ENCODE measurements at places on chromosomes 5 and 9.

DNA sequence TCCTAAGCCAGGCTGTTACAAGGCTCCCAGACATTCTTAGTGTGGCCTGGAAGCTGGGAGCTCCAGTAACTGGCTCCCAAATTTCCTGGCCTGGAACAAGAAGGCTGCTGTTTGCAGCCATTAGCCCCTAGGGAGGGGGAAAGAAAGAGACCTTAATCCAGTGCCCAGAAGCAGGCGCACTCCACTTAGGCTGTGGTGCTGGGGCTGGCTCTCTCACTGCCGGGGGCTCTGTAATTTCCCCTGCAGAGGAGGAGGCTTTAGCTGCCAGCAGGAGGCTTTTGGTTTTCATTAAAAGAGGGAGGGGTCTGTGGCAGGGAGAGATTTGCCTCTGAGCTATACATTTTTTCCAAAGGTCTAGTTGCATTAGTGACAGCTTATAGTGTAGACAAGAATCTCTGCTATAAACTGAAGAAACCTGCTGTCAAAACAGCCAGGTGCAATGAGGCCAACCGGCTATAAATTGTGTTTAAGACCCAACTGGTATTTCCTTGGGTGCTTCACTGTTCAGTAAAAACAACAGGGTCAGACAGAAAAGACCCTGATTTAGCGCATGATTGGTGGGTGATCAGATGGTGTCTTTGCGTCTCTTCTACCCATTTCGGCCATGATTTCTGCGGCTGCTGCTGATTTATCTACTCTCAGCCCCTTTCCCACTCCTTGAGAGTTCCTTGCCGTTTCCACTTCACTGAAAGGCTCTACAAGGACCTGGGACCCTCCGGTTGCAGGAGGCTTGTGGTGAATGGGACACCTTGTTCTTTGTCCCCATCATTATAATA lies 254.6 kb downstream of the AOPEP start:
- no peak for DNase-seq

DNA sequence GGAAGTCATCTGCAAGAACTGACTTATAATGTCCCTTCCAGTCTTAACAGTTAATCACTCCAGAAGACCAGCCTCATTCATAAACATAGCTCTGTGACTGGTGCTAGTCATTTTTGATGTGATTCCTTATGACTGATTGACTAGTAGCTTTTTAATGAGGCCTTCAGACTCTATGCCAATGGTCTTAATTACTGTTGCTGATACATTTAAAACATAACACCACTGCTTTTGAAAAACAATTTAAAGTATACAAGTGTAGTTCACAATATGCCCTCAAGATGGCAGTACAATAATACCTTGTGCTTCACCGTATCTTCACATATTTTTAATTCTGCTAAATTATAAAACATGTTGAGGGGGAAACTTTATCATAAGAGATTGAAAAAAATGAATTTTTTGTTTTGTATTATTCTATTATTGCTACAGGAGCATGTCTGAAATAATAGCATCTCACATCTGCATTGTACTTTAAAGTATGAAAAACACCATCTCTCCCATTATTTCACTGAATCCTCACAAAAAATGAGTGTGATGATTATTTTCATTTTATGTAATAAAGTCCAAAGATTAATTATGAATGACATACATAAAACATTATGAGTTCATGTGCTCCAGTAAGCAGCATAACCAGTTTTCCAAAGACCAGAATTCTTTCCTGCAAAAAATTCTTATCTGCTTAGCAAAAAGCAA lies 55.2 kb upstream of the SHISAL2B start:
- no peak for DNase-seq

GRCh38 chr5:174760721-174761120 lies 36.3 kb downstream of the MSX2 start:
- DNase-seq: no peak

DNA sequence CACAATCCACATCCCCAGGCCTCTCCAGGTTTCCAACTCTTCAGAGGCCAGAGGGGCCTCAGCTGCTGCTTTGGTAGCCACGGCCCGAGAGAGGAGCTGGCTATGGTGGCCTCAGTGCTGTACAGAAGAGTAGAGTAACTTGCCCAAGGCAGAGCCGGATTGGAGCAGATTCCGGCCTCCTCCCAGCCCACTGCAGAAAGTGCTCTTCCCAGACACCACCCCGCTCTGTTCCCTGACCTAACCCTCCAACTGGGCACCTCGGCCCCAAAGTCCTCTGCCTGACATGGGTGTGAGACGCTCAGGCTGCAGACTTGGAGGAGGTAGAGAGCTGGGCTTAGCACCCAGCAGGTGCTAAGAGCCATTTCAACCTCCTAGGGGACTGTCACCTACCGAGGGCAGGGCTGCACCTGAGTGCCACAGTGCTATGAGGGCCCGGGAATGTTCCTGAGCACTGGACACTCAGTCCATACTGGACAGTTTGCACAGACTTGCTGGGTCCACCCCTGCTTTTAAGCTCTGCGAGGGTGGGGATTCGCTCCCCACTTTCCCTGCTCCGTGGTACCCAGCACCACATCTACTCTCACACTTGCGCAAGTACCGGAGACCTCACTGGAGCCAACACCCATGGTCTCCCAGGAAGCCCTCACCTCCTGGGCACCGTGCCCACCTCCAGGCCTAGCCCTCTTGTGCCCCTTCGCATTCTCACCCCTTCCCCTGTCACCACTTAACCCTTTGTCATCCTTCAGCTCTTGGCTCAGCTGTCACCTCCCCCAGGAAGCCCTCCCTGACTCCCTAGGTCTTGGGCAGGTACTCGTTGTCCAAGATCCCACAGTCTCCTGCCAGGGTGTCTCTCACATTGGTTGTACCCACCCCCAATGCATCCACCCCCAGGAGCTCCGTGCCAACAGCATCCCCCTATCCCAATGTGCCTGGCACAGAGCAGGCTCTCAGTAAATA lies 49.8 kb downstream of the DBH start:
- DNase-seq: no peak

DNA sequence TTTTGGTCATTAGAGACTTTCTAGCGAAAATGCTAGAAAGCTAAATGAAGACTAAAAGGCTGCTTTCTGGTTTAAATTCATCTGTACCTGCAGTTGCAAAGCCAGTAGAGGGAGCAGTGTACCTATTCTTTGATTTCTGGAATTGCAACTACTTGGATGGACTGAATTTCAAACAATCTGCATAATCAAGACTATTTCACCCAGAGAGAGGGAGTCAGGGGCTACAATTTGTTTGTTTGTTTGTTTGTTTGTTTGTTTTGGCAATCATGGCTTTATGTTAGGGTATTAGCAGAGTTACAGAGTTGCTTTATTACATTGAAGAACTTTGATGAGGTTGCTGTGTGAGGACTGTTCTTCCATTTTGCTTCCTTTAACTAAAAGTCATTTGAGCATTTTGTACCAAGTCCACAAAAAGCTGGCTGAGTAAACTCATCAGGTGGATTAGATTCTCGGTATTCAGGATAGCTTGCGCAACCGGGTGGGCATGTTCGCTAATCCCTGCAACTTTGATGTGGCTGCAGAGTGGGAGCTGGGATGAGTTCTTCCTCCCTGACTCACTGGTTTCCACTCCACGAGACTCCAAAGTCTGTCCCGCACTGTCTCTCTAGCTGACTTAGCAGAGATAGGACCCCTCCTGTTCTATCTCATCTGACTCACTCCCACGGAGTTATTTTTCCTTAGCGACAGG lies 80.0 kb upstream of the TUT7 start:
- DNase-seq: no peak

DNA sequence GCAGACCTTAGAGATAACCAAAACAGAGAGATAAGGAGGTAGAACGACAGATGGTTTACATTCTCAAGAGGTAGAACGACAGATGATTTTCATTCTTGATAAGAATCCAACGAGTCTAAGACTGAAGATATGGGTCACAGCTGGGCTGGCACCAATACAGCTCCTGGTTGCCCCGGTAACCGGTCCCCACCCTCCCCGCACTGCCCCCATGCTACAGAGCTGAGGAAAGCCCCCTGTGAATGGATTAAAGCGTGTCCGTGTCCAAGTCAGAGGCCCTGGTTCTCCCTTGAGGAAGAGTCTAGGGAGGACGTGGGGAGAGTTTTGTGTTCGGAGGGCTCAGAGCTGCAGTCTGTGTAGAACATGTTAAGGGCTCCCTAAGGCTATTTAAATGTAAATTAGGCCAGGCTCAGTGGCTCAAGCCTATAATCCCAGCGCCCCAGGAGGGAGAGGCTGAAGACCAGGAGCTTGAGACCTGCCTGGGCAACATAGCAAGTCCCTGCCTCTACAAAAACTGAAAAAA lies 8.1 kb downstream of the IDNK start:
- no peak for DNase-seq

GRCh38 chr5:14068136-14068535 lies 75.0 kb upstream of the TRIO start:
- no peak for DNase-seq

DNA sequence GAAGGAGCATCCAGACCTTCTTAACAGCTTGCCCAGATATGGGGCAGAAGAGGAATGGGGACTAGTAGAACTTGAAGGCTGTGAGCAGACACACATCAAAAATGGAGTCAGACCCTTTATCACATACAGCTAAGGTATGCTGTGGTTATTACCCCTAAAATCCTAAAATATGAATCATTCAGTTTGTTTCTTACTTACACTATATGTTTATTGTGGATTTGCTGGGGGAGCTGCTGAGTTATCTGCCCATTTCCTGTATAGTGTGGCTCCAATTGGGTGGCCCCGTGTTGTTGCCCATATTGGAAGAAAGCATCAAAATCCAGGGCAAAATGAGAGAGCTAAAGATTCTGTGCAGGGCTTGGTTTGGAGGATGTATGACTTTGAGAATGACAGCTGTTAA lies 56.9 kb downstream of the AP3S1 start:
- DNase-seq: no peak

DNA sequence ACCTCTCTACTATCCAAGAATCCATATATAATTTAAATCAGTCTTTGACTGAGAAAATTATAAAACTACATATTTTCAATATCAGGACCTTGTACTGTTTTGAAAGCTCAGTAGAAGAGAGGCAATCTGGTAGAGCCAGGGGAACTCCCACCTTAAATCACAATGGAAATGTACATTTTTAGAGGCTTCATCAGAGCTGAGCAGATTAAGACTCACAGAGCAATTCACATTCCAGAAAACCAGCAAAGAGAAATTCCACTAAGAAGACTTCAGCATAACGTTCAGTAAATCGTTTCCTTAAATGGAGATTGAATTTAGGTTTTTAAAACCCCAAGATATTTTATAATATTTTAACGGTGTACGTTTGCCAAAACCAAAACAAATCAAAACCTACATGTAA lies 227.8 kb upstream of the TRPM3 start:
- DNase-seq: no peak

- no peak for DNase-seq
Observed at GRCh38 chr9:130450344-130451003, 5.7 kb downstream of the ASS1 start.

- DNase-seq: no peak
Observed at GRCh38 chr5:120293796-120294195, 170.3 kb upstream of the PRR16 start.

GRCh38 chr5:154166901-154167791 lies 23.4 kb upstream of the GALNT10 start:
- DNase-seq: no peak

DNA sequence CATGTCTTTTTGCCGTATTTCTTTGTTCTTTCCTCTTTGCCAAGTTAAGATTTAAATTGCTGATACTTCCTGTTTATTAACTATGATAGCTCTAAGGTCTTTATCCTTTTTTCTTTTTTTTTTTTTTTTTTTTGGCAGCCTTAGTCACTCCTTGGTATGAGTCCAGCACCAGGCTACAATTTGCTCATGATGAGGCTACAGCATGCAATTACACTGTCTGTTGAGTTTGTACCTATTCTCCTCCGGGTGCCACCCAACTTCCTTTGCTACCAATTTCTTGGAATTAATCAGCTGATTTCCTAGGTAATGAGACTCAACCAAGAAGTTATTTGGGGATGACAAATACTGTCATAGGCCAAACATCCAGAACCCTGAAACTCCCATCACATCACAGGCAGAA lies 25.5 kb downstream of the ACTL7B start:
- DNase-seq: no peak

All from stimulated activated CD4-positive, alpha-beta T cell treated with anti-CD3 and anti-CD28 coated beads, Interleukin-15, amount 100 ng/mL, for 24 hours (primary cell).